NCI-H446 treated with DMSO at 0.1 percent for 48 hours (cell line): ENCODE measurements at places on chromosomes 12 and 14.

DNA sequence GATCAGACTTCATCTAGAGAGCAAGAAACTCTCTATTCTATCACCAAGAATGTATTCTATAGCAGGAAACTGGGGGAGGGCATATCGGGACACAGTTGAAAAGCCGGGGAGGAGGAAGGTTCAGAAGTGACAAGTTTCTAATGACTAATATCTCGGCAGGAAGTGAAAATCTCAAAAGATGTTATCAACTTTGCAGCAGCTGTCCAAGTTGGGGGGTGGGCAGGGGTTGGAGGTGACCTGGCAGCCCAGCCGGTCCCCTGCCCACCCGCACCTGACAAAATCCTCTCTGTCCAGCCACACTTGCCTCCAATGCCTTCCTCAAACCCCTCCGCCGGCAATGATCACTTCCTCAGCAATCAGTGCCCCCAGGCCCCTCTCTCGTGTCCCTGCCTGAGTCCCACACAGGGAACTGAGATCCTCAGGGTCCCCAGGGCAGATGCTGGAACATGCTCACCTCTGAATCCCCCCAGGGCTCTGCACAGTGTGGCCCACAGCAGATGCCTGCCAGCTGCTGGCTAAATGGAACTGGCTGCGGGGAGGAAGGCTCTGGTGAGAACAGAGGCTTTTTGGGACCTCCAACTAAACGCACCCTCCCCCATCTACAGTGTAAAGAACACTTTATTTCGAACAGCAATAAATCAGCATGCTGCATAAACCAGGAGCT is 43.9 kb downstream of the CCDC88C start:
- no peak for DNase-seq

DNA sequence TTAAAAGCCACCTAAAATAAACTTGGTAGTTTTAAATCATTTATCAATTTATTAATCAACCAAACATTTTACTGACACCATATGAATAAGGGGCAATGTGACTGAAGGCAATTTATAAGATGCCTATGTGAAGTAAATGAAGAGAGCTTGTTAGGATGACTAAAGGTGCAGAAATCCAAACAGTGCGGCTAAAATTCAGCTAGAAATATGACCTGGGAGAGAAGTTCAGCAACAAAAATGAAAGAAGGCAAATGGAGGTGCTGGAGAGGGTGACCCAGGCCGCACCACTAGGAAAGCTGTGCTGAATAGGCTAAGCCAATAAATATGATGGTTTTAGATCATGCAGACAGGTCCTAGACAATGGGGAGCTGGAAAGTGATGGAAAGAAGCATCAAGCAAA is 403.7 kb downstream of the BTG1 start:
- no peak for DNase-seq

DNA sequence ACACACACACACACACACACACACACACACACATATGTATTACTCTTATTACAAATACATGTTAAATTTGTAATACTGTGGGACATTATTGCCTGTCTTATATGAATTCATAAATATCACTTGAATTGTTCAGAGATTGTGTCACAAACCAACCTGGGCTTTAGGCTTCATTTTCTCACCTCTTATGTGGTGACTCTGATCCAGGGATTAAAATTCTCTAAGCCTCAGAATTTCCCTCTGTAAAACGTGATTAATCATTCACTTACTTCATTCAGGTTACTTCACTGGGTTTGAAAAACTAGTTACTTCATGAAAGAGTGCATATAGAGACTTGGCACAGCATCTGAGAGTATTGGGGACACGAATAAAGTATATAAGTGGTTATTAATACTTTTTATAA is 240.3 kb upstream of the PDZRN4 start:
- DNase-seq, result no peak

DNA sequence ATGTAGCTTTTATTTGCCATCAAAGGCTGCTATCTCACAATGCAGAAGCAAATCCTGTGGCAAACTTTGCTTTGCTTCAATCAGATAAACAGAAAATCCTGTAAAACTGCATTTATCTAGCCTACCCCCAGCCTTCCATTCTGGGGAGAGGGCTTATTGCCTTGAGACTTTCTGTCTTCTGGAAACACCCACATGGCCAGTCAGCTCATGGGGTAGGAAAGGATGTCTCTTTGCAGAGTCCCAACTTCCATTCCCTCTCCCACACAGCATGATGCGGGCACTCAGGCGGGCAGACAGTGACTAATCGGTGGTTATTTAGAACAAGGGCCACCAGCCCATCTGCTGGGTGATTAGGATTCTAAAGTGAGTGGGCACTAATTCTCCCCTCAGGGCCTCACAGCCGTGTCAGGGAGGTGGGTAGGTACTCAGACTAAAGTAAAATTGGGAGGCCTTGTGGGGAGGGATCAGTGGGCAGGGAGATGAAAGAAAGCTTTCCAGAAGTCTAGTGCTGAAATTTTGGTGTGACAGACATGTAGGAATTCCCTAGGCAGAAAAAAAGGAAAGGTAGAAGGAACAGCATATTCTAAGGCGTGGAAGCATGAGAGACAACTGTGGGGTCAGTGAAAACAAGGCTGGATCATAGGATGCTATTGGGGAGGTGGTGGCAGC is 720.5 kb downstream of the VRK1 start:
- DNase-seq, result no peak

- no peak for DNase-seq
Observed at GRCh38 chr14:68688872-68689371, 103.9 kb downstream of the ZFP36L1 start.

DNA sequence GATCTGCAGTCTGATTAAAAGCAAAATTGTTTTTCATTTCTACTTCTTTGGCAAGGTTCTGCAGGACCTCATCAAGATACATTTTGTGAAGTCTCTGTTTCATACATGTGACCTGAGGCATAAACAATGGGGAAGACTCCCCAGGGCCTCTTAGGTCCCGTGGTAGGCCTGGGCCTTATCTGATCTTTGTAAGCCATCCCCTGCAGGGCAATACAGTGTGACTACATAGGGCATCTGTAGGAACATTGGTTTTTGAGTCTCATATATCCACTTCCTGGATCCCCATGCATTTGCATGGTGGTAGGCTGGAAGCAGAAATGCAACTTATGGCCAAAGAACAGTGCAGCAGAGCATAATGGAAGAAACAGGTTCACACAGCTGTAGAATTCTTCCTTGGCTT is 6.0 kb downstream of the FAR2 start:
- DNase-seq, result no peak

DNA sequence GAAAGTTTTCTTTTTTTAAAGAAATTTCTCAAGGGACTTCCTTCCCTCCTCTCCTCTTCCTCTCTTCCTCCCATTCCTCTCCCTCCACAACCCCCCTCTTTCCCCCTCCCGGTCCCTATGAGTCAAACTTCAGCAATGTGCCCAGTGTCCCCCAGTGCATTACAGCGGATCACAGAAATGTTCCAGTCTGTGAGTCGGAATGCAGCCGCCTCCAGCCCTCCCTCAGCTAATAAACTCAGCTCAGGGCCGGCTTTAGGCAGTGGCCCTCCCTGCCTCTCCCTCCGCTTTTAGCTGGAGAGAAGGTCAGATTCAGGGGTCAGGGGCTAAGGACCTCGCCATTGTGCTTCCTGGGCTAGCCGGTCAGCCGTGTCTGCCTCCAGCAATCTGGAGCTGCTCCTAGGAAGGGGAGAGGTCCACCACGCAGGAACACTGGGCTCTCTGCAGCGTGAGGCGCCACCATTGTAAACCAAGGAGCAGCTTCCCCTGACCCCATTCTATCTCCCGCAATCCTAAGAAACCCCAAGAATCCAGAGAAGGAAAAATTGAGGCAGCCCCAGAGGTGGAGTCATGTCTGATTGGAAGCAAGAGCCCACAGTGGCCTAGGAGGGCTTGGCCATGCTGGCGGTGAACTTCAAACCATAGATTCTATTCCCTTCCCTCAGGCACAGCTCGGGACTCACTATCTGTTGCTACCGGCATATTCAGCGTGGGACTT is 1.1 kb upstream of the HDAC7 start:
- DNase-seq, result no peak

GRCh38 chr12:80472911-80473500 is 29.0 kb downstream of the PTPRQ start:
- DNase-seq, result peak; percentile 30

- no peak for DNase-seq
Observed at GRCh38 chr12:12384571-12385340, 27.9 kb downstream of the BORCS5 start.

GRCh38 chr12:129404556-129404955 is 499.3 kb downstream of the TMEM132D start:
- no peak for DNase-seq

DNA sequence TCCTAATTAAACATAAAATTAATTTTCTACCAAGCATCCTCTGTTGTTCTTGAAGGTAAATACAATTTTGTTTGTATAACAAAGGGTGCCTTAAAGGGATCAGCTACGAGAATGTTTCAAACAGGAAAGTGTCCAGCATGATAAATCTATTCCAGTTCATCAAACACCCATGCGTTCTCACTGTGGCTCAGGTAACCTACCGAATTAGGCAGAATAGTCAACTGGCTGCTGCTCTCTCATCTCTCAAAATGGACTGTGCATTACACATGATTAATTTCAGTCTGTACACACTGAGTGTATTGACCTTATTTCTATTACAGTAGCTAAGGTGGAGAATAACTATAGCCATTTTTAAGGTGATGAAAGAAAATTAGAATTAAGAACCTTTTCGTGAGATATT is 127.5 kb upstream of the RMST start:
- no peak for DNase-seq

DNA sequence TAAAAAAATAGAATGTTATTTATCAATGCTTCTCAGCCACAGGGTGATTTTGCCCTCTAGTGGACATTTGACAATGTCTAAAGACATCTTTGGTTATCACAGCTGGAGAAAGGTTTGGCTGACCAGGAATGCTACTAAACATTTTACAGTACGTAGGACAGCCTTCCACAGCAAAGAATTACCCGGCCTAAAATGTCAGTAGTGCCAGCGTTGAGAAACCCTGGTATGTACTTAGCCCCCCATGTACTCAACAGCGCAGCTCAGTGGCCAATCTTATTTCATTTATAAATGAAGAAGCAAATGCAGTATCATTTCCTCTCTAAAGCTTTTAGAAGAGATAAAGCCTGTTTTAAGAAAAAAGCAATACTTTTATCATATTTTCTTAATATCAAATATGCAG is 5.8 kb downstream of the MARK3 start:
- DNase-seq, result peak; percentile 20

DNA sequence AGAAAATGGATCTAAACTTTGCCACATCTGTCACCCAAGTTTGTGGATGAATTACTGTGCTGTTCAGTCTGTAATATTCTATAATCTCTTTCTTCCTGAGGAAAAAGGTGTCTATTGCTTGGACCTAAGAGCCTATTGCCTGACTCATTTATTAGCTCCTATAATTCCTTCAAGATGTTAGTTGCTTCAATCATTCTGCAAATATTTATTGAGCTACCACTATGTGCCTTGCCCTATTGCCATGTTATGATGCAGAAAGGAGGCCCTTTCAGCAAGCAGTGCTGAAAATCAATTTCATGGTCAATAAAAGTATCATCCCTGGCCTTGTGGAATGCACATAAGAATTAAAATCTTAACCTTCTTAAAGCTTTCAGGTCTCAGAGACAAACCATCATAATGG is 113.6 kb downstream of the CCER1 start:
- no peak for DNase-seq

DNA sequence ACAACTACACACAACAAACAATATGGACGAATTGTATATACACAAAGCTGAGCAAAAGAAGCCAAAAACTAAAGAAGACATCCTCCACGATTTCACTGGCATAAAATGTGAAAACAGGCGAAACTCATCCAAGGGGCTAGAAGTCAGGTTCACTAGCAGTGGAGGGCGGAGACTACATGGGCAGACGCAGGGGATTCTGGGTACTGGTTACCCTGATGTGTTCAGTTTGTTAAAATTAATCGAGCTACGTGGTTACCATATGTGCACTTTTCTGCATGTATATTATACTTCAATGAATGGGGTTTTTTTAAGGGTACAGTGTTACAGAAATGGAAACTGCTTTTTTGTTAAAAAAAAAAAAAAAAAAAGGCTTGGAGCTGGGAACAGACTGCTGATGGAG is 12.3 kb downstream of the KDM2B start:
- DNase-seq, result no peak

DNA sequence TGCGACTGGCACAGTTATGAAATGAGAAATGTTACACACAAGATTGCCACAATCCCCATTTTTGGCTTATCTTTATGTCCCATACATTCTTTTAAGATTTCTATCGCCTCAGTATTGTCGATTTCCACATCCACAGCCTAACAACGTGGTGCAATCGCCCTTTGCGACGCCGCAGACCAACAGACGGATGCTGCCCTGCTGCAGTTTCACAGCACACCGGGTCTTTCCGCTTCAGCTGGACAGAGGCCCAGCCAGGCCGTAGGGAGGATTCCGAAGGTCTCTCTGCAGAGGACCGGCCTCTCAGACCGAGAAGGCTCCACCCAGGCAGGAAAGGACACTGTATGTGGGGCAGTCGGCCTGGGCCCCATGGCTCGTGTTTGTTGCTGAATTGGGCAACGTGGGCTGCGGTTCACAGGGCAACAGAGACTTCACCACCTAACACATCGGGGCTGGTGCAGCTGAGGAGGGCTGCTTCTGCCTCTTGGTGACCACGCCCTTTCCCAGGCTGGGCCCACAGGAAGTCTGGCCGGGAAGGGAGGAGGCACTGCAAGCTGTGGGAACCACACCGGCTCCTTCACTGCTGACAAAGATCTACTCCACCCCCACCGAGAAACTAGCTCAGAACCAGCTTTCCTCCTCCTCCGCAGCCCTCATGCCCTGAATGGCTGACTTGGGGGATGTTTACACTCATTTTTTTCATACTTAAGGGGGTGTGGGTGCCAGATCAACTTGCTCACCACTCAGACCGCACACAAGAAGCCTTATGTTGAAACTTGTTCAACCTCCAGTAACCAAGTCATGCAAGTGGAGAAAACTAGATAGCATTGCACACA is 32.9 kb upstream of the MDM1 start:
- DNase-seq, result no peak

GRCh38 chr14:33946679-33947476 is 4.0 kb downstream of the EGLN3 start:
- peak; percentile 36 for DNase-seq

DNA sequence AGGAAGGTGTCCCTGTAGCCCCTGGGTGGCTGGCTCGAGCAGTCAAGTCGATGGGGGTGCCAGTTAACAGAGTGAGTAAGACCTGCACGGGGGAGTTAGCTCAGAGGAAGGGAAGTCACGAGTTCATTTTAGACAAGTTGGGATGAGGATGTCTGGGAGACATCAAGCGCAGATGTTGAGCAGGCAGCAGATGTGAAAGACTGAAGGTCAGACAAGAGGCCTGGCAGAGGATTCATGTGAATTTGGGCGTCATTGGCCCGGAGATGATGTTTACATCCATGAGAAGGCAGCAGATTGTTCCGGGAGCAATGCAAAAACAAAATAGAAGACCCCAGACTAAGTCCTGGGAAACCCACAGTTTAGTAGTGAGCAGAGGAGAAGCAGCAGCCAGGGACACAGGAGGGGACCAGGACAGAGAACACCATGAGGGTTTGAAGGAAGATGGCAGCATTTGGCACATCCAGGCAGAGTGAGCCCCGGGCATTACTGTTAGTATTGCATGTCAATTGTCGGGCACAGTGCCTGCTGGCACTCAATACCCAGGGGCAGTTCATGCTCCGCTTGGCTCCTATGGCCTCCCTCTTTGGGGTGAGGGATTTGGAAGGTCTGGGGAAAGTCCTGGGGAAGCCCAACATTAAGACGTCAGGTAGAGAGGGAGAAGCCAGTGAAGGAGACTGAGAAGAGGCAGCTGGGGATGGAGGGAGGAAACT is 15.1 kb downstream of the LTBP2 start:
- DNase-seq, result peak; percentile 27

- no peak for DNase-seq
Observed at GRCh38 chr12:79086541-79087296, 222.1 kb downstream of the SYT1 start.

- no peak for DNase-seq
Observed at GRCh38 chr14:35158951-35159653, 36.8 kb downstream of the PRORP start.
